Right hindlimb (tissue), 1 donor: ENCODE measurements at places on chromosomes 3 and 15.
A peak's percentile ranks its signal among the peaks of the same experiment; 100 is the strongest.

GRCh38 chr3:180416111-180416594, 185.8 kb upstream of the TTC14 start:
- no peak for DNase-seq

DNA sequence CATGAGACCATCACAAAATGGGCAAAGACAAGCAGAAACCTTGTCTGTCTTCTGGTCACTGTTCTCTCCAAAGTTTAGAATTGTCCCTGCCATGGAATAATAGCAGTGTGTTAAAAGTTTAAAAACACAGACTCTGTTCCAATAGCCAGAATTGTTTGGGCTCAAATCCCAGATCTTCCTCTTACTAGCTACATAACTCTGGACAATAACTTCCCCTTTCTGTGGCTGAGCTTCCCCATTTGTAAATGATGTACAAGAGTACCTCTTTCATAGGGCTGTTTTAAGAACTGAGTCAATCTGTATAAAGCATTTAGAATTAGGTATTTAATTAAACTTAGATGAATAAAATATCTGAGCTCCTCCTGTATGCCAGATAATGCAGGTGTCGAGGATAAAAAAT, 623.0 kb downstream of the NTRK3 start:
- DNase-seq, result no peak

DNA sequence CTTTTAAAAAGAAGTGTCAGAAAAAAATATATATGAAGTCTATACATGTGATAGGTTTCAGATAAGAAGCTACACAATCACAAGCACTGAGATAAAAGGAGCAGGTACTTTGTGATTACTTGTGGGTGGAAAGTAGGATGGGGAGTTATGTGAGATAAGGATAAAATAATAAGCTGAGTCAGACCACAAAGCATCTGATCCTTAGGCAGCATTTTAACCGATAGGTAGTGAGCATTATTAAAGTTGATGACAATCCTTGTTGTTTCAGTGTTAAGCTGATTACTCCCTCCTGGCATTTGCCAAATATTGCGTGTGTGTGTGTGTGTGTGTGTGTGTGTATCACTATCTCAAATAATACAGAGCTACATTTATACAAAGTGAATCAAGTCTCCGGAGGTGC, 483.1 kb downstream of the NAALADL2 start:
- DNase-seq, result no peak

DNA sequence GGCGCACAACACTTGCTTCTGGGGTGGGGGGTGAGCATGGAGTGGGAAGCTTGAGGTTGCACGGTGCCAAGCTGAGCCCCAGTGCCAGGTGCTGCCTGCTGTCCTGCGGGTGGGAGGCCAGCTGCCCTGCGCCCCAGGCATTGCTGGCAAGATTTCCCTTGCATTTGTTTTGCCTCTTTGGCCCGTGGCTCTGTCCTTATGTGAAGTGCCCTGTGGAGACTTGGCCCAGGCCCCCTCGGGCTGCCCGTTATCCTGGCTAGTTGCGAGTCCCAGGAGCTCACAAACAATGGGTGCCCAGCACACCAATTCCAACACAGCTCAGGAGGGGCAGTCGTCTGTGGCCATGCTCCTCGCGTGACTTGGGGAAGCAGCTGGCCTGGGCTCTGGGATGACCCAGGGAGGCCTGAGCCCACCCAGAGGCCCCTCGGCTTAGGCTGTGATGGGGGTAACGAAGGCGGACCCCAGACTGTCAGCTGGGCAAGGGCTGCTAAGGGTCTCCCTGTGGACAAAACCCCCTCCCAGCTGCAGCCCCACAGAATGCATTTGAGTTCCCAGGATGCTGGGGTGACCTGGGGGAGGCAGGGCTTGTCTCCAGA, 5.9 kb downstream of the C3orf22 start:
- peak; percentile 36 for DNase-seq

DNA sequence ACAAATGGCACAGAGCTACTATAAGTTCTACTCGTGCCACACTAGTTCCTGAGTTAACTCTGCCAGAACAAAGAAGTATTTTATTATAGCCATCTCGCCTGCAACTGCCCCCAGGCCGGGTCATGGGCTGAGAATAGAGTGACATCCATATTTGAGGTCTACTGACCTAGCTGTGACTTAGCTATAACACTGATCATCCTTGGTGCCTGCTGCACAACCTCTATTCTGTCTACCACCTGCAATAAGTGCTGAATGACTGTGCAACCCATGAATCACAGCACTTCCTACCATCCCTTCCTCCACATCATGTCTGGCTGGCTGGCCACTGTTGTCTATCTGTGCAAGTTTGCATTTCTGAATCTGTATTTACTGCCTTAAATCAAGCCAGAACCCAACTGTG, 506.5 kb upstream of the TBL1XR1 start:
- DNase-seq, result no peak

DNA sequence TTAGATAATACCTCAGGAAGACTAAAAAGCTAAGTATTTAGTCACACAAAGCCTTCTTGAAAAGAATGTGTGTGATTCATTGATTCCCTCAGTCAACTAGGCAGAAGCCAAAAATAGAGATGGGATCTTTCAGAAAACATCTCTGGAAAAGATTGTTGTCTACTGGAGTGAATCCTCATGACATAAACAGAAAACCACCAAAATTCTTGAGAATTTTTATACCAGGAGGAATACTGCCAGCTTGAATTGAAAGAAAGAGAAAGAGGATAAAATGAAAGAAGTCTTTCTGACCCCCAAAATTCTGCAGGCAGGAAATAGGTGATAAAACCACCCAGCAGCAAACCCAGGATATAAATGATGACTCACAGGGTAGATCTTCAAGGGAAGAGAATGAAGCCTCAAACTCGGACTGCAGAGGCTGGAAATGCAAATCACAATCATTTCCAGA, 363.1 kb upstream of the PLSCR5 start:
- DNase-seq, result no peak

GRCh38 chr15:100897221-100898151, 17.9 kb downstream of the ALDH1A3 start:
- no peak for DNase-seq

- DNase-seq, result no peak
Measured at GRCh38 chr15:29813009-29813408, 9.3 kb downstream of the TJP1 start.

GRCh38 chr3:102511168-102511567, 76.4 kb downstream of the ZPLD1 start:
- DNase-seq, result no peak

DNA sequence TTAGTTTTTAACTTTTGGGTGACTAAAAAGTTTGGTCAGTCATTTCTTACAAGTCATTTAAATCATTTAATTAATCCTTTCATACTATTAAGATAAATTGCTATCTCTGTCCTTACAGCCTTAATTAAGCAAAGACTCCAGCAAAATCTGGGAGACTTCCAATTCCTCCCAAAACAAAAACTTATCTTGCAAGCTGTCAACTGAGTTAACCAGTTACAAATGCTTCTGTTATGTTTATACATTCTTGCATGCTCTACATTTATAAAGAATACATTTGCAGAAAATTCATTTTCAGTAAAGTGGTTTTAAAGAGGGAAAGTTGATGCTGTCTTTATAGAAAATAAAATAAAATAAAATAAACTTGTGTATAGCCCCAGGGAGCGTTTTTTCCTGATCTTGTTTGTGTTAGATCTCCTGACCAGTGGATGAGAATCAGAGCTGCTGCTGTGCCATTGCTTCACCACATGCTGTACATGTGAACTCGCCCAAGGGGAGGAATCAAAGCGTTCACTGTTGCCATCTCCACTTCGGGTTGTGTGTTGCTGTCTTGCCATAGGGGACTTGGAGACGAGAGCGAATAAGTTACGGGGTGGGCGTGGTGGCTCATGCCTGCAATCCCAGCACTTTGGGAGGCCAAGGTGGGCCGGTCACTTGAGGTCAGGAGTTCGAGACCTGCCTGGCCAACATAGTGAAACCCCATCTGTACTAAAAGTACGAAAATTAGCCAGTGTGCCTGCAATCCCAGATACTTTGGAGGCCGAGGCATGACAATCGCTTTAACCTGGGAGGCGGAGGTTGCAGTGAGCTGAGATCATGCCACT, 5.5 kb downstream of the CCR4 start:
- no peak for DNase-seq

GRCh38 chr3:57746156-57747010, 9.7 kb upstream of the SLMAP start:
- DNase-seq, result no peak

- DNase-seq, result no peak
Measured at GRCh38 chr3:130644628-130645253, 101.9 kb downstream of the PIK3R4 start.

DNA sequence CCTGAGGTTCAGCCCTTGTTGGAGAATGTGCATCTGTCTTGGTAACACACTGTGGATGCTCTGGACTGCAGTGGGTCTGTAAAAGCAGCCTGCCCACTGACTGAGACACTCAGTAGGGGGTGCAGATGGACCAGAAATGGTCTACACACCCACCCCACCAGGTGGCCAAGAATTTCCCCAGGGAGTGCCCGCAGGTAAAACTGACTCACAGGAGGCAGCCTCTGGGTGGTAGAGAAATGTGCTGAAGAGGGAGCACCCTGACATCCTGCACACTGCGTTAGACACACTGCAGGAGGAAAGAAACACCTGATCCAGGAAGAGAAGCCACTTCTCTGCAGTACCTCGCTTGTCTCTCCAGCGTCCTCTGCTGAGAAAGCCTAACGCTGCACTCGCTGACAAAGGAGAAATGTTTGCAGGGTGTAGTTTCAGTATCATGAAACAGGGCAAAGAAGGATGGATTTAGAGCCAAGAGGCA, 109.5 kb upstream of the ABHD17C start:
- DNase-seq, result no peak

DNA sequence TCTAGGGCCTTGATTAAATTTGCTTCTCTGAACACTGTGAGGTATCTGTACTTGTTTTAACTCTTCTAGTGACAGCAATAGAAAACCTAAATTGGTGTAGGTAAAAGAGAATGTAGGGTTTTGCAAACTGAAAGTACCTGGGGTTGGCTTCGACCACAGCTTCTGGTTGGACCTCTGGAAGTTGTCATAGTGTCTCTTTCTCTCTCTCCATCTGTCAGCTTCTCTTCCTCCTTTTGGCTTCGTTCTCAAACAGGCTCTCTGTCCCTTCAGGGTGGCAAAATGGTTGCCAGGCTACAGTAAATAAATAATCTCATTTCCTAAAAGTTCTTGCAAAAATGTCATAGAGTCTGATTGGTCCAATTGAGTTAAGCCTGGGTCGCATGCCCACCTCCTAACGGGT, 149.3 kb upstream of the CTDSPL start:
- DNase-seq, result no peak

DNA sequence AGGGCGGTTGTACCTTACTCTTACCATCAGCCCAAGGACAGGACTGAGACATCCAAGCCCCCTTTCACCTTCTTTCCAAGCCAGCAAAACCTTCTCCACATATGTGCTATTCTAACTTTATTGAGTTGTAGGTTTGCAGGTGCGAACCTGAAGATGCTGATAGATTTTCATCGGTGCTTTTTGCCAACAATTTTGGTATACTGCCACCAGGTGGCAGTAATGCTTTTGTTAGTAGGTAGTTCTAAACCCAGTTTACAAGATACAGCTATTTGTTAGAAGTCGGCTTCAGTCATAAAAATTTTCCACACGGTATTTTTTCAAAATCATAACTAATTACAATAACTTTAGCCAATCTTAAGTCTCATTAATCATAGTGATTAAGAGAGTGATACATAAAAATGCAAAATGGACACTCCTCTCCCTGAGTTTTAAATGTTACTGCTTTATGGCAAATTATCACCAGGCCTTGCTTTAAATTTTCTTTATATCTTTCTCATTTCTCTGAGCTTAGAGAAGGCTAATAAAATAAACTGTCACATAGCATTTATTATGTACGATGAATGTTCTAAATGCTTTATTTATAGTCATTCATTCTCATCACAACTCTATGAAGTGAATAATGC, 636 bp downstream of the TBC1D21 start:
- DNase-seq, result no peak

DNA sequence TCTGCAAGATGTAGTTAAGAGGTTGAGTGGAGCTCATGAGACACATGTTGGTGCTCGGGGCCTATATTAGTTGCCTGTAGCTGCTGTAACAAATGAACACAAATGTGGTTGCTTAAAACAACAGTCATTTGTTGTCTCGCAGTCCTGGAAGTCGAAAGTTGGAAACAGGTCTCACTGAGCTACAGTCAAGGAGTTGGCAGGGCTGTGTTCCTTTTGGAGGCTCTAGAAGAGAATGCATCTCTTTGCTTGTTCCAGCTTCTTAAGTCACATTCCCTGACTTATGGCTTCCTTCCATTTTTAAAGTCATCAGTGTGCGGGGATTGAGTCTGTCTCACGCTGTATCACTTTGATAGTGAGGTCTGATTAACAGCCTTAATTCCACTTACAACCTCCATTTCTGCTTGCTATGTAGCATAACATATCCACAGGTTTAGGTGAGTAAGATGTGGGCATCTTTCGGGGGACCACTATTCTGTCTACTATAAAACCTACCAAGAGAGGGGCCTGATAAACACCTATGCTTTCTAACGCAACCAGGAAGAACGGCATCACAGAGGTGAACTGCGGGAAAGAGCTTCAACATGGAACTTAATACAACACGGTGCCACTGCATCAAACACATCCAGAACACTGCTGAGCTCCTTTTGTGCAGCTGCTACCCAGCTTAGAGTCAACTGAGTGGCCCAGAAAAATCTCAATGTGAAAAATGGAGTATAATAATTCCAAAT, 119.4 kb downstream of the ATP10A start:
- no peak for DNase-seq

- no peak for DNase-seq
Measured at GRCh38 chr15:76451540-76451939, 115.0 kb downstream of the ISL2 start.

DNA sequence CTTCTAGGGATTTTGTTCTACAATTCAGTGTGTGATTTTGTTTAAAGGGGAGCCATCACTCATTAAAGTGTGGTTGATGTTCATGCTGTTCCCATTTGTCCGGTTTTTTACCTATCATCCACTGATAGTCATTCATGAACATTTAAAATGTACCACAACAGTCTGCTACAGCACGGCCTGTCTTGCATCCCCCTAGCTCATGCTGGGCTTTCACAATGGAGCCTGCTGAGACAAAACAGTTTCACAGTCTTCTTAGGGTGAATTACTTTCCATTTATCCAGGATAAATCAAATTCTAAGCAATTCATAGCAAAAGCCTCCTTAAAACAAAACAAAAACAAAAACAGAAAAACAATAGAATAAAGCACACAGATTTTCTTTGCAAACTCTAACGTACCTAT, 627.2 kb downstream of the CADM2 start:
- no peak for DNase-seq
